ENCODE measurements at places on chromosomes 7 and 10.
A peak's percentile ranks its signal among the peaks of the same experiment; 100 is the strongest.

GRCh38 chr10:13784067-13784466 lies 197.3 kb downstream of the PRPF18 start:
- DNase-seq = peak; percentile 54

DNA sequence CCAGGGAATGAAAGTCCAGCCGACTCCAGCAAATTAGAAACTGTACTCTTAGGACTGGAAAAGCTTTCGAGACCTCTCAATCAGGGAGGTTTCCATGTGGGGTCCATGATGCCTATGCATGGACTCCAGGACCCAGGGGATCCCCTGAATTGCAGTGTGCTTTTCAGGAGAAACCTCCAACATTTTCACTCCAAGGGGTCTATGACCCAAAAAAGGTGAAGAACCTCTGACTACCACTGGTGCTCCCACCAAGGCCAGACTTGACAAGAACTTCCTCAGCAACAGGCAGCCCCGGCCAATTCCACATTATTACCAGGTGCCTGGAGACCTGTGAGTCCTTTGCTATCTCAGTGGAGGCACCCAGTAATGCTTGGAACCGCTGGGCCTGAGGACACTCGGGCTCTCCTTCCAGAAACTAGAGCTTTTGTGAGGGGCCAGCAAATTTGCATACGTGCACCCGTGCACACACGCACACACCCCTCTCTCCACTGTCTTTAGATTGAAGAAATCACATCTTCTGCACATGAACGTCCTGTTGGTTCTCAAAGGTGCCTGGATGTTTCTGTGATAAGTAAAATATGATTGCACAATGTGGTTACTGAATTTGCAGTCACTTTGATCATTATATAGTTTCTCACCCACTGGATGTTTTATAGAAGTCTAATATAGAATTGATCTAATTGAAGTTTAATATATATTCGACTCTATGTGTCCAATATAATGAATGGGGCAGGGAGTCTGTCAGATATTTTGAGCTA lies 54.7 kb downstream of the SYPL1 start:
- DNase-seq = no peak

DNA sequence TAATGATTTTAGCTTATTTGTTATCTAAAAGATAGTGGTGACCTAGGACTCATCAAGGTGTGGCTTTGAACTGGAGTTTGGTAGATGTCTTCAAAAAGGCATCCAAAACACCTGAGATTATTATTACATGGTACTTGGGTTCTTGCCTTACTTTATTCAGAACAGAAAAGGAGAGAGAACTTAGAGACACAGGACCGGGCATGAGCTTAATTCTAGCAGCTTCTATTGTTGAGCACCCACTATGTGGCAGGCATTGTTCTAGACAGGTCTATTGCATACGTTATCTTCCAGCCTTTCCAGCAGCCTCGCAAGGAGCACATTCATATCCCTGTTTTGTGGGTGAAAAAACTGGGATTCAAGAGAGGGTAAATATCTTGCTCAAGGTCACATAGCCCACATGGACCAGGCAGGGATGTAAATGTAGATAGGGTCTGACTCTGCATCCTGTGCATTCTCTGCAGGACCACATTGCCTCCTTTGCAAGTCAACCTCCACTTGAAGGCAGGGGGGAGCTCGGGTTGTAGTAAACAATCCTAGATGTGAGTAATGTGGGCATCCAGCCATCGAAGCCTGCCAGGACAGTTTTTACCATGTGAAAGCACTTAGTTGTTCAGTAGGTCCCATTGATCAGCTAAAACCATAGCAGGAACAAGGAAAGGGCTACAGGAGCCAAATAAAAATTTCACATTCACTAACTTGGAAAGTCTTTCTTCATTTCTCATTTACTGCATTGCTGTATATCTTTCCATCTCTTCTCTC lies 551.4 kb downstream of the LRMDA start:
- DNase-seq = peak; percentile 6

- DNase-seq = no peak
Observed at GRCh38 chr7:99791667-99792369, 7.8 kb upstream of the CYP3A4 start.

GRCh38 chr7:155735442-155736115 lies 76.7 kb downstream of the SHH start:
- no peak for DNase-seq

GRCh38 chr7:17434841-17435692 lies 136.6 kb downstream of the AHR start:
- no peak for DNase-seq

DNA sequence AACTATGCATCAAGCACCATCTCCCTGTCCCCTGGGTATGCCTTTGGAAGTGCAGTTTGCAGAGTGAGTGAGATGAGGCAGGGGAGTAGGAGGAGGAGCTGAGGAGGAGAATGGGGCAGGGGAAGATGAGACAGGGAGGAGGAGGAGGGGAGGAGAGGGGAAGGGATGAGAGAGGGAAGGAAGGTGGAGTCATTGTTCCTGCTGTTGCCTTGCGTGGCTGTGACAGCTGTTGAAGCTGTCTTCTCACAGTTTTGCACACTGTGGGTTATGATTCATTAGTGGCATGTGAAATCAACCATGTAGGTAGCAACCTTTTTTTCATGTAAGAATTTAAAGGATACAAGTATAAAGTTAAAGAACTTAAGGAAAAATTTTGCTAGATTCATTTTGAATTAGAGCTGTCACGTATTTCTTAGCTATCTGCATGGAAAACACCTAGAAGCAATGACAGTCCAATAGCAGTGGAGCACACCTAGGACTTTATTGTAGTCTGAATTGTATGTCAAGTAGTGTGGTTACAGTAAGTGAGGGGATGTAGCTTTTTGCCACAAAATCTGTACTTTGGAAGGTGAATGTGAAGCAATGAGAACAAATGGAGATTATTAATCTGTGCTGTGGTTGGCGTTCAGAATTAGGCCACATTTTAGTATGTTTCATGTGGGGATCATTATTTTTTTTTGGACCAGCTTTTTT lies 21.7 kb downstream of the CCM2 start:
- peak; percentile 68 for DNase-seq

- DNase-seq = no peak
Observed at GRCh38 chr7:151925446-151926335, 30.6 kb upstream of the GALNTL5 start.

GRCh38 chr10:126064512-126064911 lies 168.1 kb downstream of the FANK1 start:
- no peak for DNase-seq

DNA sequence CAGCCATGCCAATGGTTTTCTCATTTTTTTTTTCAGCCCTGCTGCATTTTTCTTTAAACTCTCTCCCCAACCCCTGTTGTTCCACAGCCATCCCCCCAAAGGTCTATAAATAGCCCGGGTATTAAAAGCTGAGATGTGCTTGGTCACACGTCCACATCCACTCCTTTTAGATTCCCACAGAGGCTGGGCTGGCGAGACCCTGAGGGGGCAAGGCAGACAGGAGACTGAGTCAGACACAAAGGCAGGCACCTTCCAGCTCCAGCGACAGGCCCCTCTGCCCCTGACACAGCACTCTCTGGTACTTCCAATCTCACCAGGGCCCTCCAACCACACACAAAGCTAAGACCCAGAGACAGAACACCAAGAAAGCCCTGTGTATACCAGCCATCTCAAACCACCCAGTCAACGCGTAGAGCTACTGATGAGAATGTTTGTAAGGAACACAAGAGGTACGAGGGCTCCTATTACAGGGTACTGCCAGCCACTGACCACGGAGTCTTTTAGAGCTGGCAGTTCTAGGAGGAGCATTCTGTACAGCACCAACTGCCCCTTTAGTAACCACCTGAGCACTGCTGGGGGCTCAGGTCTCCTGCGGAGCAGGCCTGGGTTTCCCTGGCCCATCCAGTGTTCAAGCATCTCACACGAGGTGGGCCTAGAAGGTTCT lies 64.2 kb upstream of the DDC start:
- DNase-seq = no peak

DNA sequence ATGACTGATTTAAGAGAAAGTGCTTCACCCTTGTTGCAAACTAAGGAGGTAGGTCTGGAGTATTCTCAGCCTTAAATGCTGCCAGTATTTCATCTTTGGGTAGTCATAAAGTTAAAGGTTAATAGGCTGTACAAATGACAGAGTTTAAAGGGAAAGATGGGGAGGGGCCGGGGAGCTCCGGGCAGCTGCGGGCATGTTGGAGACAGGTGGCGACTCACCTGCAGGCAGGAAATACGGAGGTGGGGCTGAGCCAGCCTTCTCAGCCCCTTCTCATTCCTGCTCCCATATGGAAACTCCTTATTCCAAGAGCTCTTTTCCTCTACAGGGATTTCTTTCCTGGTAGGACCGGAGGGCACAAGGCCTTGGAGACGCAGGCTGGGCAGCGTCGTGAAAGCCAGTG lies 31.8 kb upstream of the HMX3 start:
- DNase-seq = no peak

GRCh38 chr10:26573674-26574073 lies 123.8 kb upstream of the PDSS1 start:
- DNase-seq = no peak

GRCh38 chr7:44534501-44534900 lies 6.6 kb downstream of the NPC1L1 start:
- DNase-seq = peak; percentile 19

DNA sequence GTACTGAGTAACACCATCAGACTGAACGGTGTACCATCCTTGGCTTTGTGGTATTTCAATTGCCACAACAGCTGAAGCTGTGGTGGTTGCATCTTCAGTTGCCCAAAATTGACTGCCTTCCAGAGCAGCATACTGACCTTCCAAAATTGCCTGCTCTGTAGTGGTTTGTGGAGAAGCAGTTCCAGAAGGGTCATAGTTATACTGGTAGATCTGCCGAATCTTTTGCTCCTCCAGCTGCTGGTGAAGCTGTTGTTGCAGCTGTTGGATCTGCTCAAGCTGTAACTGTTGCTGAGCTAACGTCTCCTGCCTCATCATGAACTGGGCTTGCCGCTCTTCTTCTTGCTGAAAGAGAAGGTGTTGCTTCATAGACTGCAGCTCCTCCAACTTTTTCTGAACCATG lies 212.2 kb downstream of the PCLO start:
- DNase-seq = no peak

DNA sequence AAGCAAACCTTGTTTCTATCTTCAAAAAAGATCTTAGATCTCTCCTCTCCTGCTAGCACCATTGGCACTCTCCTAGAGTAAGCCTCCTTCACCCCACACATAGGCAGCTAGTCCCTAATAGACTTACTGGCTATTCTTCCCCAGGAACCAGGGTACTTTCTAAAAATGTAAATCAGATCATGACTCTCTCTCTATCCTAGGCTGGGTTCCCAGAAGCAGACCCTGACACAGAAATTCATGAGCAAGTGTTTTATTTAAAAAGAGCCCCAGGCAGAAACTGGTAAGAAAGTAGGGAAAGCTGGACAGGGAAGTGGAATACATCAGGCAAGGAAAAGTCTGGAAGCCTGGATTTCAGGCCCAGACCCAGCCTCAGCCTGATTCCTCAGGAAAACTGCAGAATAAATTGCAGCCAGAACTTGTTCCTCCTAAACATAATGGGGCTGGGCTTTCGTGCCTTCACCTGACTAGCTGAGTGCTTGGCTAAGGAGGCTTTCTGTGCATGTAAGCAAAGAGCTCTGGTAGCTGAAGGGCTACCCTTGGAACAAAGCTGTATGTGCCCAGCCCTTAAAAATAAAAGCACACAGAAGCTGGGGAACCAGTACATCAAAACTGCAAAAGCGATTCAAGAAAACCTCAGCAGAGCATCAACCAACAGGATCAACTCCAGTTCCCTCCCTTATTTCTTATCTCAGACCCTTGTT lies 18.8 kb upstream of the SORBS1 start:
- DNase-seq = no peak

GRCh38 chr10:43687373-43687772 lies 38.7 kb upstream of the ZNF32 start:
- no peak for DNase-seq

DNA sequence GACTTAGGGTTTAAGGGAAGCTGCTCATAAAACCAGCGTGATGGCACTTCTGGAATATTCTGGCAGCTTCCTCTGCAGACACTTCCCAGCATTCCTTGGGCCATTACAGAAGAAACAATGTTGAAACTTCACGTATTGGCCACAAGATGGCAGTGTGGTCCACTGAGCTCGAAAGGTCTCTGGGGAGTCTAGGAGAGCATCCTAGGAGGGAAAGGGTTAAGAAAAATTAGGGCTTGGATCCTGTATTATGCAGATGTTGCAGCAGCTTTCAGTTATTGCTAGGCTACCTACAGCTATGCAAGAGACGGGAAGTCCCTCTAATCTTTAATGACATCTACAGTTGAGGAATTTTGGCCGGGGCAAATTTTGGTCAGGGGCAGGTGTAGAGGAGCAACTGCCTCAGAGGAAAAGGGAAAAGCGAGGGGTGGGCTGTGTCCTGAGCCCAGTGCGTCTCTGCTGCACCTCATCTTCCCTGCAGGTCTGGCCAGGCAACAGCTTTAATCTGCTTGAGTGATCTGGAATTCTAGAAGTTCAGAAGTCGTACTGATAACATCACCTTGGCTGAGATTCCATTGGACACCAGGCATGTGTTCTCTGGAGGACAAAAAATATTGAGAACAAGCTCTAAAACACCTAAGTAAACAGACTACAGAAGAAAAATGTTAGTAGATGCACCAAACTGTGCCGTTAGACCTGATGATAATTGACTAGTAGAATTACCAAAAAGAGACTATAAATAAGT lies 220.8 kb upstream of the PRSS58 start:
- peak; percentile 65 for DNase-seq

DNA sequence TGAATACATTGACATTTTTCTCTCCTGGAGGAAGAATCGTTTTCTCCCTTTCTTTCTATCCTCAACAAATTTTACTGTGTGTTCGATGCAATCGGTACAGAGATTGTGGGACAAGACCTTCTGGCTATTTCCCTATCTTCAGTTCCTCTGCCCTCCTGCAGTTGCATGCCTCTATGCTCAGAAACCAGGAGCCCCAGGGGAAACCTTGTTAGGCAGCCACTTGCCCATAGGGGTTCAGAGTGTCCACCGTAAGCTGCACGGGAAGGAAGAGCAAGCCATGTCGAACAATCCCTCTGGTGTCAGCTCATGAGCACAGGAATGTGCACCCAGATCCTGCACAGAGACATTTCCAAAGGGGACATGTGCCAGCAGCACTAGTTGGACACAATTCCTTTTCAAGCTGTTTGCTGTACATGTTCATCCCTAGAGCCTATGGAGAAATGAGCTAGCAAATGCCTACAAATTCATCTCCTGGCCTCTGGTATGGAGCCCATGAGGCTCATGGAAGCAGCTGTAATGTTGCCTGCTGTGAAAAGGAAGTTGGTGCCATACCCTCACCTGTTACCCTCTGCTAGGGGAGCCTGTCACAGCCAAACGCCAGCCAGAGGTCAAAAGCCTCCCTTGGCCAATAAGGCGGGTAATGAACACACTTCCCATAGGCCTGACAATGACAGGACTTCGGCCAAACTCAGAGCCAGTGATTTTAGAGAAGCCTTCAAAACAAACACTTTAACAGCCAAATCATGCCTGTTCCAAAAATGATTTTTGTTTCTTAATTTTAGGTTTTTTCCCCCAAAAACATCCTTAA lies 35.9 kb upstream of the ASAH2 start:
- DNase-seq = no peak

DNA sequence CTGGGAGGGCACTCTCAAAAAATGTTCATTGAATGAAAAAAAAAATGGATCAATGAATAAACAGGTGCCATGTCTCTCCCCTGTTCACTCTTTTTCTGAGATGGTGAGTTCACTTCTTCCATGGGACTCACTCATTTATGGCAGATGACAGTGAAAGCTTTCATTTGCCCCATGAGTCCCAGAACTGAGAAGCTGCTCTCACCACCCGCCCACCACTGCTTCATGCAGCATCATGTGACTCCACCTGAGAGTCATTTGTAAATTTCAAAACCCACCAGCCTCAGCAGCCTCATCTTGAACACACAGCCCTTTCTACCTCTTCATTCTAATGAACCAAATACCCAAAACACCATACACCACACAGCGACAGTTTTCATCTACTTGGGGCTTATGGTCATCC lies 64.9 kb downstream of the SCRN1 start:
- no peak for DNase-seq

GRCh38 chr7:147912291-147912690 lies 678.3 kb upstream of the C7orf33 start:
- no peak for DNase-seq
